ENCODE measurements at places on chromosomes 4 and X. TPM values are rescaled to one million over a fixed set of nuclear protein-coding genes. Genes with fewer than 3 reads are reported as not detected.

- no peak for DNase-seq
Observed at GRCh38 chr4:161929956-161930355, 233.8 kb downstream of the FSTL5 start.

Gene SSX1
- total RNA-seq, result not detected

GRCh38 chr4:118732591-118733330 lies 47.6 kb downstream of the METTL14 start:
- DNase-seq, result no peak

DNA sequence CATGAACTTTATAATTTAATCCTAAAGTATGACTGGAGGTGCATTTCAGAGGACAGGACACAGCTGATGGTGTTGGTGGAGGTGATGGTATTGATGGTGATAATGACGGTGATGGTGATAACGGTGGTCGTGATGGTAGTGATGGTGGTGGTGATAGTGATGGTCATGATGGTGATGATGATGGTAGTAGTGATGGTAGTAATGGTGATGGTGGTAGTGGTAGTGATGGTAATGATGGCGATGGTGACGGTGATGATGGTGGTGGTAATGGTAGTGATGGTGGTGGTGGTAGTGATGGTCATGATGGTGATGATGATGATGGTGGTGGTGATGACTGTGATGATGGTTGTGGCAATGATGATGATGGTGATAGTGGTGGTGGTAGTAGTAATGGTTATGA lies 40.4 kb downstream of the SLC2A9 start:
- no peak for DNase-seq

GRCh38 chr4:170007113-170007512 lies 19.1 kb downstream of the MFAP3L start:
- no peak for DNase-seq

GRCh38 chr4:7973545-7973981 lies 33.9 kb upstream of the AFAP1 start:
- DNase-seq, result no peak

Gene GRIA2
- total RNA-seq, result 21.3 TPM
